Lung (tissue), 17 donors: ENCODE measurements at places on chromosomes 1 and 21. TPM values are rescaled to one million over a fixed set of nuclear protein-coding genes. Genes with fewer than 3 reads are reported as not detected.

Gene KRTAP19-5
- not detected for polyA plus RNA-seq

Gene SLC35A3
- polyA plus RNA-seq = 10.8 TPM

Gene FLG2
- not detected for polyA plus RNA-seq

Gene KRTAP7-1
- not detected for polyA plus RNA-seq

Gene AK4
- polyA plus RNA-seq = 13.7 TPM

Gene NBPF8
- polyA plus RNA-seq = 6.2 TPM

Gene SFN
- polyA plus RNA-seq = 178 TPM

Gene ANXA9
- 1.3 TPM for polyA plus RNA-seq

Gene CELA2B
- not detected for polyA plus RNA-seq

Gene PFKFB2
- polyA plus RNA-seq = 19.9 TPM

DNA sequence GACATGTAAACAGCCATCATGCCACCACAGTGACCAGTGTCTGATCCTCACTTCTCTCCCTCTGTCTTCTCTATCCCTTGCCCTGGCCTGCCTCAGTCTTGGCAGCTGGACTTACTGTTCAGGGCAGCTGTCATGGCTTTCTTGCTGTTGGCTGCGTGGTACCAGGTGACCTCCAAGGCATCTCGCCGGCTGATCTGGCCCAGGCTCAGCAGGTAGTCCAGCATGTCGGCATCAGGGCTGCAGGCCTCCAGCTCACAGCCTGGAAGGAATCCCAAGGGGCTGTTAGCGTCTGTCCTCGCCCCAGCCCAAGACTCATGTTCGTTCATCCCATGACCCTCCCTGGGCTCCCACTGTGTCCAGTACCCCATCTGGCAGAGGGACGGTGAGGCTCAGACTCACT lies 3.6 kb downstream of the FAM151A start:
- no peak for DNase-seq

DNA sequence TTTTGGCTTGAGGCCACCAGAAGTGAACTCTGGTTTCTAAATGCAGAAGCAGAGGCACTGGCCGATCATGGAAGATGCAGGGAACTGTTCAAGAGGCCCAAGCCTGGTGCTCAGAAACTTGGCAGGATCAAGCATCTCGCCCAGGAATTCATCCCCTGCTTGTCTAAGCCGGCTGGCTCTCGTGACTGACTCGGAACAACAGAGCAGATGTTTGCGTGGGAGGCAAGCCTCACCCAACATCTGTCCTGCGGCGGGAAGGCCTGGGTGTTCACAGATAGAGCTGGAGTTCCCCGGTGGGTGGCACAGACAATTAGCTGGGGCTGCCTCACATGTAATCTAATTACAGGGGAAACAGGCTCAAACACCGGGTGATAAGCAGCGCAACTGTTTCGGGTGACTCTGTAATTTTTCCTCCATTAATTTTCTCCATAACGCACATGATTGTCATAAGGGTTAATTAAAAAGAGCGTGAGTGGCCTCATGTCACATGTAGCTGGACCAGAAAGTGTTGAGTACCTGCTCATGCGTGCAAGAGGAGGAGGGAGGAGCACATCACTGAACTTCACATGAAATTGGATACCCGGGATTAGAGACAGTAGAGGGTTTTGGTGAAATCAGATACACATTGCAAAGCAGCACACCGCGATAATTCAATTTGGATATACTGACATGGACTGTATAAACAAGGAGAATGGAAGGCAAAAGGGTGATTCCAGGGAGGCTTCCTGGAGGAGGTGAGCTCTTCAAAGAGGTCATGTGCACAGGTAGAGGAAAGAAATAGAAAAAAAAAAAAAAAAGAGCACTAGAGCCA lies 180.0 kb downstream of the ETS2 start:
- peak; percentile 93 for DNase-seq

DNA sequence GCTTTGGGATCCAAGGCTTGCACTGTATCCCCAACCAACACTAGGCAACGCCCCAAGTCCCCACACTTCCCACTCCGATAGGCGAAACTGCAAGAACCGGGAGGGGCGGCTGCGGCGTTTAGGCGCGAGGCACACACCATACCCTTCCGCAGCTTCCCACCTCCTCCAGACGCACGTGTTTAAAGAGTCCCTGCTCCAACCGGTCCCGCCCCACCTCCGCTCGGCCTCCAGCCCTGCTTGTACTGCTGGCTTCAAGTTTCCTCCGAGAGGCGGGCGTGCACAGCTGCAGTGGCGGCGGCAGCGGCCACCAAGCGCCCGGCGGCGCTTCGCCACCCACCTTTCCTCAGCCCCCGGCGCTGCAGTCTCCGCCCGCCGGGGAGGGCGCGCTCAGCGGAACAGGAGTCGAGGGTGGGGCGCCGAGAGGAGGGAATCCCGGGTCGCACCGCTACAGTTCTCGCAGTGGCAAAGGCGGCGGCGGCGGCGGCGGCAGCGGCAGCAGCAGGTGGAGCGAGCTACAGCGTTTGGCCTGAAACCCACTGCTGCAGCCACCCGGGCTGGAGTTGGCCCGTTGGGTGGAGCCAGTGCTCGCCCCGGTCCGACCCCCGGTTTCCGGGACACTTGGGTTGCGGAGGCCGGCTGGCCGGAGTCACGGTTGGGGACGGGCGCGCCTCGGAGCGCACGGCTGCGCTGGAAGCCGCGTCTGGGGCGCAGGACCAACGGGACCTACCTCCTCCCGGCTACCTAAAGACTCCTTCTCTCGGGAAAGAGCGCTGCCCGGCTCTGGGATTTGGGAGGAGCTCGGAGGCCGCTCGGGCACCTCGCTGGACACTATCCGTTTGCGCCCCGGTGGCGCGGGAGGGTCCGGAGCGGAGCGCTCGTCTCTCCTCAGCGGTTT lies at the start of gene CNIH3:
Gene CNIH3, plus strand, starts transcription at position 457 of the 895 bp plus-strand sequence. CDS start 858 bp downstream, outside the sequence.
- DNase-seq = peak; percentile 34

- DNase-seq = peak; percentile 62
Measured at GRCh38 chr1:6614019-6614928, 743 bp downstream of the PHF13 start.

DNA sequence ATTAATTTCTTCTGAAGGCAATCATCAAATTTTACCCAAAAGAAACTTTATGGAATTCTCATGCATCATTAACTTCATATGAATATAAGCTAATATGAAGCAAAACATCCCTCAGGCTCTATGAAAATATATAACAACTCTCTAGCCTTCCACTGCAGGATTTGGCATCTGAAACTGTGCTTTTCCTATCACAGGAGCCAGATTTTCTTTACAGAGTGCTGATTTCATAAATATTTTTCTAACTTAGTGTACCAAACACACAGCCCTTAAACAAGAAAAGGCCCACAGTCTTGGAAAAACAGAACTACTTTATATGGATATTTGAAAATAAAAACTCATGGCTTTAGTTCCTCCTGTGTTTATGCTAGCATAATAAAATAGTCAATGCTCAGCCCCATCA lies 559.5 kb upstream of the CHRM3 start:
- no peak for DNase-seq

GRCh38 chr1:217049721-217050120 lies 326.5 kb upstream of the ESRRG start:
- no peak for DNase-seq

GRCh38 chr1:207103892-207104373 lies at the start of gene C4BPA:
Gene C4BPA (plus strand): TSS chr1:207104233. CDS start chr1:207113026, 8,793 bp downstream.
- no peak for DNase-seq

- DNase-seq = peak; percentile 49
Measured at GRCh38 chr1:212916481-212917133, 33.7 kb upstream of the VASH2 start.

DNA sequence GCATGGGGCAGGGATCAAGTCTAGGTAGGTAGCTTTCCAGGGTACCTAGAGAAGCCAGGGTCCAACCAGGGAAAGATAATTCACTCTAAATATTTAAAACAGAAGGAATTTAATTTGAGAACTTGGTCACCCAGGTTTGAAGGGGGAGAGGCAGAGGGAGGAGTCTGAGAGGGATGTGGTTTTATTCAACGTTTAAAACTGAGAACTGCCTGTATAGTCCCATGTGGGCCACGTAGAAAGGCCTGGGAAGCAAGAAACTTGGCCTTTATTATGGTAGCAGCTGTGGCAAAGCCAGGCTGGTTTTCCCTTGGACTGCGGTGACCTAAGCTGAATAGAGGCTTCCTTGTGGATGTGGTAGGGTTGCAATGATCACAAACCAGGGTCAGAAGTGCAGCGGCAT lies 42.0 kb upstream of the DUSP10 start:
- no peak for DNase-seq

DNA sequence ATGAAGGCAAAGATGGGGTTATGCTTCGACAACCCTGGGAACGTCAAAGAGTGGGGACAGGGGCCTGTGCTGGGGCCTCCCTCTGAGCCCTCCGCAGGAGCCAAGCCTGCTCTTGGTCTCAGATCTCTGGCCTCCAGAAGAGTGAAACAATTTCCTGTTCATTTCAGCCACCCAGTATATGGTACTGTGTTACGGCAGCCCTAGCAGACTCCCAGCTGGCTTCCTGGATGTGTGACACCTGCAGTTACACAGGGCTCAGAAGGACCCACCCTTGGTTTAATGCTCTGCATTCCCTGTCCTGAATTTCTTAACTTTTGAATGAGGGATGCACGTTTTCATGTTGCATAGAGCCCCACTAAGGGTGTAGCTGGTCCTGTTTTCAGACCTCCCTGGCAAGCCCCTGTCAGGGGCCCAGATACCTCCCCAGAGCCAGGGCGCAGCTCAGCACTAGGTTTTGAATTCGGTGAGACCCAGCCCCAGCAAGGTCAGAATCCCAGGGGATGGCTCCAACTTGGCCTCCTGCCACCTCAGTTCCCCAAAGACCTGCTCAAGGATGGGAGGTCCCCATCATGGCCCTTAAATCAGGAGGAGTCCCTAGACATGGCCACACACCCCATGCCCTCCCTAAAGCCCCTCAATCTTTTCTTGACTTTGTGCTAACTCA lies 79.0 kb upstream of the IFFO2 start:
- no peak for DNase-seq

- DNase-seq = peak; percentile 56
Measured at GRCh38 chr1:205210756-205211168, 740 bp downstream of the DSTYK start.

GRCh38 chr1:185721553-185721952 lies 12.6 kb upstream of the HMCN1 start:
- DNase-seq = no peak

GRCh38 chr1:224543453-224543852 lies 72.7 kb upstream of the CNIH3 start:
- DNase-seq = no peak

DNA sequence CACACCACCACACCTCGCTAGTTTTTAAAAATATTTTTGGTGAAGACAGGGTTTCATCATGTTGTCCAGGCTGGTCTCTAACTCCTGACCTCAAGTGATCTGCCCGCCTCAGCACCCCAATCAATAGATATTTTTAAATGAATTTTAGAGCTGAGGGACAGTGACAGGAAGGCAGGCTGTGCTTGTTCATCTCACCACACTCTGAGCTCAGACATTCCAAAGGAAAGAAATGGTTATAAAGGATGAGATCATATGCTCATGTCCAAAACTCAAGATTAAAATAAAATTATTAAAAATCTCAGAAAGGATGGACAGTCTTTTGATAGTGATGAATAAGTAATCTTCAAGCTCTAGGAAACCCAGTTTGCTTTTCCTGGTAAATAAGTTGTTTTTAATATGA lies 40.9 kb downstream of the L1TD1 start:
- DNase-seq = no peak

DNA sequence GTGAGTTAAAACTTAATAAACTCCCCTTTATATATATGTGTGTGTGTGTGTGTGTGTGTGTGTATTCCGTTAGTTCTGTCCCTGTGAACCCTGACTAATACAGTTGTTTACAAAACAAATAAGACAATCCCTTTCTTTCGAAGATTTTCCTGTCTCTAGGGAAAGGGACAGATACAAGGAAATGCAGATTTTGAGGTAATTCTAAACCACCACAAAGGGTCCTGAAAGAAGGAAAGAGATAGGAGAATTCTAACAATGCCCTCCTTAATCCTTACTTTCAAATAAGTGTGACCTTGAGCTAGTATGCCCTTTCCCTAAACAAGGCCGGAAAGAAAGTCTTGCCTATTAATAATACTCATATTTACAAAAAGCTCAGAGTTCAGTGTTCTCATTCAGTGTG lies 164.8 kb upstream of the COL11A1 start:
- no peak for DNase-seq

GRCh38 chr1:151711951-151712350 lies 4.7 kb downstream of the CELF3 start:
- DNase-seq = no peak

- DNase-seq = no peak
Measured at GRCh38 chr1:6813165-6813564, 27.9 kb downstream of the CAMTA1 start.

DNA sequence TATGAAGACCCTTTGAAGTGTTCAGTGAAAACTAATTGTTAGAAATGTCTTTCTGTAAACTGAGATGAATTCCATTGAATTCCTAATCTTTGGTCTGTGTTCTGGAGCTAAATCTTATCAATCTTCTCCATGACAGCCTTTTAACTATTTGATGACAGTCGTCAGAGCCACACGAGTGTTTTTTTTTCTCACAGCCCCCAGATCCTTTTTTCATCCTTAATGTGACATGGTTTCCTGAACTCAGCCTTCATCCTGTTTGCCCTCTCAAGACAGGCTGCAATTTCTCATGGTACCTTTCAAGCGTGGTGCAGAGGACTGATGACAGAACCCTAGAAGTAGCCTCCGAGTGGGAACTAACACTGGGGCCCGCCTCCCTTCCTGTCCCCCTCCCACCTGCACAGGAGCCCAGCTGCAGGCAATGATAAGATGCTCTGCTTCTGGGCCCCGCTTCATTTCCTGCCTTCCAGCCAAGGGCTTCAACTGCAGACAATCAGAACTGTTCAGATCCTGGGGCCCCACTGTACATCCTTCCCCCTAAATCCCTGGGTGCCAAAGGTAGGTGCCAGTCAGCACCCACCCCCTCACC lies 114.6 kb upstream of the VAV3 start:
- DNase-seq = no peak

DNA sequence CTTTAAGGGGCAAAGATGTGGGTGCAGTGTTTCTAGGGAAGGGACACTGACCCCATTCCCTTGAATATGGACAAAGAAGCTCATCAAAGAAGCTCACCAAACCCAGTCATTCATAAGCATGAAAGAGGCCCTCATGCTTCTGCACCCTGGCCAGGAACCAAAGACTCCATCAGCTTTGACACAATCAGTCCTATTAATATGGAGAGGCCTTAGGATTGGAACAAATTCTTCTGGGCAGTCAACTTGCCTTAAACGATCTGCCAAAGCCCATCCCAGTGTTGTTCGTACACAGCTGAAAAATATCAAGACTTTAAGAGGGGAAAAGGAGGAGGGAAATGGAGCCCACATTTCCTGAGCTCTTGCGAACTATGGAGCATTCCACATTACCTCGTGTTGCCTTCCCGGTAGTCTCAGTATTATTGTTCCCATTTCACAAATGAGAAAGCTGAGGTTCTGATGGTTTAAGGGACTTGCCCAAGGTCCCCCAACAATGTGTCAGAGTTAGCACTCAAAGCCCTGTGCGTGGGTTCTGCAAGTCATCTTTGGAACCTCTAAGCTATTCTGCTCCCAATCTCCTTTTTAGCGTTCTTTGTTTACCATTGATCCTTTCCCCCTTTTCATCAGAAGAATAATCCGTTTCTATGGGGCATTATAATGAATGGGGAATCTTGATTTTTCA lies 161.9 kb downstream of the ZBTB18 start:
- DNase-seq = peak; percentile 83

DNA sequence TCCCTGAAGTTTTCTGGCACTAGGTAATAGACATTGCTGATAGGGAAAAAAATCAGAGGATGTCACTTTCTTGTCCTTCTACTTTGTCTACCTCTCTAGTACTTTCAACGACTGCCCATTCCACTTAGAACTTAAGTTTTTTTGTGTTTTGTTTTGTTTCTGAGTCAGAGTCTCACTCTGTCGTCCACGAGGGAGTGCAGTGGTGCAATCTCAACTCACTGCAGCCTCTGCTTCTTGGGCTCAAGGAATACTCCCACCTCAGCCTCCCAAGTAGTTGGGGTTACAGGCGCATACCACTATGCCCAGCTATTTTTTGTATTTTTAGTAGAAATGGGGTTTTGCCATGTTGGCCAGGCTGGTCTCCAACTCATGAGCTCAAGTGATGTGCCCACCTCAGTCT lies 79.2 kb downstream of the SGIP1 start:
- DNase-seq = no peak
